ENCODE measurements at places on chromosomes 6 and 20. TPM values are rescaled to one million over a fixed set of nuclear protein-coding genes. Genes with fewer than 3 reads are reported as not detected.

DEFB132 gene
- total RNA-seq = not detected

MLN gene
- total RNA-seq = not detected

SYNJ2 gene
- total RNA-seq = 24.7 TPM

SLC4A11 gene
- total RNA-seq = 26.0 TPM

EIF6 gene
- total RNA-seq = 178 TPM

CD2AP gene
- 19.8 TPM for total RNA-seq

RNF182 gene
- 0.38 TPM for total RNA-seq

TCP11 gene
- total RNA-seq = 0.13 TPM

All from dermis microvascular lymphatic vessel endothelial cell (primary cell).